SK-N-SH (cell line): ENCODE measurements at places on chromosomes 7 and 10. TPM values are rescaled to one million over a fixed set of nuclear protein-coding genes. Genes with fewer than 3 reads are reported as not detected.

DNA sequence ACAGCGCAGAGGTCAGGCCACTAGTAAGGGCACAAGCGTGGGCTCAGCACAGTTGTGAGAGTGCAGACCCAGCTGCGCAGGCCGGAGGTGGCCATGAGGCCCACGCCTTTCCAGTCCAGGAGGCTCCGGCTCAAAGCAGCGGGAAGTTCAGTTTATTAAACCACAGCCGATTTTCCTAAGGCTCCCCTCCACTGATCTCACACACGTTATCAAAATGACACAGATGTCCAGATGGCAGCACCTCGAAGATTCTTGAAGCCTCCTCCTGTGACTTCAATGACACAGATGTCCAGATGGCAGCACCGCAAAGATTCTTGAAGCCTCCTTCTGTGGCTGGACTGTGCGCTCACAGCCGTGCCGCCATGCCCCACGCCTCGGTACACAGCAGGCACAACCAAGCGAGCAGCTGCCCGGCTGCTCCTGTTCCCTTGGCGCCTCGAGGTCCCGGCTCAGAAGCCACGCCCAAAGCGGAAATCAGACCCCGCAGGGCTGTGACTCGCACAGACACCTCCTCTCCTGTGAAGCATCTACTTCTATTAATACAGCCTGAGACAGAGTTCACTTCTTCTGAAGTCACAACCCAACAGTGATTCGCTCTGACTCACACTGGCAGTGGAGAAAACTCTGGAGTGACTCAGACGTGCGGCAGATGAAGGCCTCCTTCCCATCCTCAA is 122.7 kb downstream of the MAD1L1 start:
- H3K27ac ChIP-seq = peak overlapping the region; percentile 64
- no peak for DNase-seq
- H3K4me1 ChIP-seq = peaks cover 19% of the 10 kb centered on the region
- H3K4me3 ChIP-seq = no peak overlapping the region
- no peaks in the 10 kb centered on the region for H3K27me3 ChIP-seq

- no peak overlapping the region for H3K4me3 ChIP-seq
- H3K27me3 ChIP-seq = no peaks in the 10 kb centered on the region
- no peak overlapping the region for H3K27ac ChIP-seq
- no peak for DNase-seq
- peaks cover 16% of the 10 kb centered on the region for H3K36me3 ChIP-seq
These were observed 50.2 kb upstream of the UBN2 start for GRCh38 chr7:139180700-139181311.

GRCh38 chr10:92076722-92077121 is 153.2 kb downstream of the BTAF1 start:
- no peak overlapping the region for H3K4me3 ChIP-seq
- no peaks in the 10 kb centered on the region for H3K36me3 ChIP-seq
- DNase-seq = no peak
- no peaks in the 10 kb centered on the region; the same call in 1 of the 2 replicates for H3K4me1 ChIP-seq

- no peaks in the 10 kb centered on the region for H3K4me1 ChIP-seq
- no peak for DNase-seq
- no peak overlapping the region for H3K4me3 ChIP-seq
- no peaks in the 10 kb centered on the region; the same call in 1 of the 2 replicates for H3K27me3 ChIP-seq
These were observed 84.8 kb downstream of the TRIL start for GRCh38 chr7:28873365-28873764.

DNA sequence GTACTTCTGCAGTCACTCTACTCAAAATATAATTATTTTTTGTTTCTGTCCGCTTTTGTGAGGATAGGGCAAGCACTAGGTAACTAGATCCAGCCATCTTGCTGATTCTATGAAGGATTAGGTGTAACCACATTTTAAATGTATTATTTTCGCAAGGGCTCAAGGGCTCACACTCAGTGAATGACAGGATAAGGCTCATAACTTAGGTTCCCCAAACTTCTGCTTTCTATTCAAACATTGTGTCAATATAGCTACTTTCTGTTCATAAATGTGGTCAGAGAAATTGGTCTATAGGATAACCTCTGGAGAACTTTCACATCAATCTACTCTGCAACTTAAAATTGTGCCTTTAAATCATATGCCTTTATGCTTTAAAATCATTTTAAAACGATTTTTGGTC is 1141.2 kb downstream of the SORCS1 start:
- no peaks in the 10 kb centered on the region for H3K27me3 ChIP-seq
- H3K27ac ChIP-seq = no peak overlapping the region
- no peak overlapping the region for H3K4me3 ChIP-seq
- no peaks in the 10 kb centered on the region for H3K4me1 ChIP-seq
- DNase-seq = no peak
- H3K36me3 ChIP-seq = no peaks in the 10 kb centered on the region

- H3K27me3 ChIP-seq = no peaks in the 10 kb centered on the region
- H3K36me3 ChIP-seq = no peaks in the 10 kb centered on the region
- peaks cover 9% of the 10 kb centered on the region; the same call in 1 of the 2 replicates for H3K4me1 ChIP-seq
- peak; percentile 33 for DNase-seq
- no peak overlapping the region for H3K4me3 ChIP-seq
These were observed 37.0 kb downstream of the FAM171A1 start for GRCh38 chr10:15333909-15334649.

DNA sequence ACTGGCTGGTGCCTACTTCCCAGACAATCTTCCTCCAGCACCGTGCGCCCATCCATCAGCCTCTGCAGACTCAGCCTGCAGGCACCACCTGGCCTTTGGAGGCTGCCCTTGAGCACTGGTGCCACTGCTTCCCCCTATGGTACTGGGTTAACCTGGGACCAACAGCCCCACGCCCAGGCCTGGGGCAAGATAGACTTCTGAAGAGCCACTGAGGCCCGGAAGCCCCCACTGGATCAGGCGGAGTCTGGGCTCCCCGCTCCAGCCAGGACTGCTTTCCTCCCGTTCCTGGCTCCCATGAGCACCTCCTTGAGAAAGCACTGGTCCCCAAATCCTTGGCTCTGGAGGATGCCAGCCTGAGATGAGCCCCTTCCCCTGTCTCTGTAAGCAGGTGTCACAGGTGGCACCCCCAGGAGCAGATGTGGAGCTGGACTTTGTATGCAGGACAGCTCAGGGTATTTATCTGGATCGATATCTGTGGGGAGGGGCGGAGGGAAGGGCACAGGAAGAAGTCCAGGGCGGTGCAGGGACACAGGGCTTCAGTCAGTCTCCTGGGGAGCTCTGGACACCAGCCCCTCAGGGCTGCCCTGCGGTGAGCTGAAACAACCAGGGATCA is 206.5 kb upstream of the PPP2R2D start:
- H3K36me3 ChIP-seq = no peaks in the 10 kb centered on the region
- no peaks in the 10 kb centered on the region for H3K27me3 ChIP-seq

GRCh38 chr7:108313086-108313485 is 143.2 kb downstream of the NRCAM start:
- no peak overlapping the region for H3K4me3 ChIP-seq
- peaks cover 25% of the 10 kb centered on the region for H3K4me1 ChIP-seq
- no peak for DNase-seq
- peaks cover 6% of the 10 kb centered on the region; the same call in 1 of the 2 replicates for H3K36me3 ChIP-seq
- H3K27me3 ChIP-seq = no peaks in the 10 kb centered on the region
- peak overlapping the region; percentile 12; the same call in 1 of the 2 replicates for H3K27ac ChIP-seq

- DNase-seq = no peak
- no peak overlapping the region for H3K4me3 ChIP-seq
- no peaks in the 10 kb centered on the region for H3K36me3 ChIP-seq
- H3K27me3 ChIP-seq = peaks cover 6% of the 10 kb centered on the region; the same call in 1 of the 2 replicates
These were observed 11.1 kb downstream of the CCL24 start for GRCh38 chr7:75802552-75802821.

DNA sequence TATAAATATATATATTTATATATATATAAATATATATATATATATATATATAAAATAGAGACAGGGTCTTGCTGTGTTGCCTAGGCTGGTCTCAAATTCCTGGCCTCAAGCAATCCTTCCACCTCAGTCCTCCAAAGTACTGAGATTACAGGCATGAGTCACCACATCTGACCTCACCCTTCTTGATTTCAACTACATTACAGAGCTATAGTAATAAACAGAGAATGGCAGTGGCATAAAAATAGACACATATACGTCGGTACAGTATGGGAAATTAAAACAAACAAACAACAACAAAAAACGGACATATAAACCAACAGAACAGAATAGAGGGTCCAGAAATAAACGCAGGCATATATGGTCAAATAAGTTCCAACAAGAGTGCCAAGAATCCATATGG is 77.6 kb upstream of the PPP1R3A start:
- no peak overlapping the region for H3K27ac ChIP-seq
- DNase-seq = no peak
- H3K36me3 ChIP-seq = no peaks in the 10 kb centered on the region
- H3K27me3 ChIP-seq = no peaks in the 10 kb centered on the region
- H3K4me3 ChIP-seq = no peak overlapping the region

The AKR1C4 gene
- polyA plus RNA-seq = not detected in 2 replicates

The HOXA7 gene
- polyA plus RNA-seq = not detected in 2 replicates
